Fibroblast of skin of abdomen (primary cell): ENCODE measurements at places on chromosomes 3 and 15.
A peak's percentile ranks its signal among the peaks of the same experiment; 100 is the strongest.

DNA sequence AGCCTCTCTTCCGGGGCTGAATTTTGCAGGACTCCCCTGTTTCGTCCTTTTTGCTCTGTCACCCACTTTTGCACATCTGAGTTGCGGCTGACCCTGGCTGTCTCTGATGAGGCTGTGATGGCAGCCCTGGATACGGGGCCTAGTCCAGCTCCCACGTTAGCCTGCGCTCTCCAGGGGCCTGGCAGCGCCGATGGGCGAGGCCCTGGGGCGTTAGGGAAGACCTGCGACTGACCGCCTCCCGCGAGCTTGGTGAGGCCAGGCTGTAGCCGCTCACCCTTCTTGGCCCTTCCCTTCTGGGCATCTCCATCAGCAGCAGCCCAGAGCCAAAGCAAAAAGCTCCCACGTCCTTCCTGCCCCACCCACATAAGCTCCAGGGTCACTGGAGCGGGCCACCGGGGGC, 85.2 kb downstream of the FBLN2 start:
- DNase-seq = no peak

- DNase-seq = no peak
Measured at GRCh38 chr15:98751767-98752166, 103.4 kb downstream of the IGF1R start.

DNA sequence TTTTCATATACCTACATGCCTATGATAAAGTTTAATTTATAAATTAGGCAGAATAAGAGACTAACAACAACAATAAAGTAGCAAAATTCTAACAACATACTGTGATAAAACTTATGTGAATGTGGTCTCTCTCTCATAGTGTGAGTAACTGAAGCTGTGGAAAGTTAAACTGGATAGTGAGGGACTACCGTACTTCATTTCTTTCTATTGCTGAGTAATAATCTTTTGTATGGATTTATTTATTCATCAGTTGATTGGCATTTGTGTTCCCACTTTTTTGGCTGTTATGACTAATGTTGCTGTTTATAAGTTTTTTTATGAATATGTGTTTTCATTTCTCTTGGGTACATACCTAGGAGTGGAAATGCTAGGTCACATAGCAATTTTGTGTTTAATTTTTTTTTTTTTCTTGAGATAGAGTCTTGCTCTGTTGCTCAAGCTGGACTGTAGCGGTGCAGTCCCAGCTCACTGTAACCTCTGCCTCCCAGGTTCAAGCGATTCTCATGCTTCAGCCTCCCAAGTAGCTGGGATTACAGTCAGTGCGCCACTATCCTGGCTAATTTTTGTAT, 41.0 kb downstream of the RNF111 start:
- DNase-seq = no peak

DNA sequence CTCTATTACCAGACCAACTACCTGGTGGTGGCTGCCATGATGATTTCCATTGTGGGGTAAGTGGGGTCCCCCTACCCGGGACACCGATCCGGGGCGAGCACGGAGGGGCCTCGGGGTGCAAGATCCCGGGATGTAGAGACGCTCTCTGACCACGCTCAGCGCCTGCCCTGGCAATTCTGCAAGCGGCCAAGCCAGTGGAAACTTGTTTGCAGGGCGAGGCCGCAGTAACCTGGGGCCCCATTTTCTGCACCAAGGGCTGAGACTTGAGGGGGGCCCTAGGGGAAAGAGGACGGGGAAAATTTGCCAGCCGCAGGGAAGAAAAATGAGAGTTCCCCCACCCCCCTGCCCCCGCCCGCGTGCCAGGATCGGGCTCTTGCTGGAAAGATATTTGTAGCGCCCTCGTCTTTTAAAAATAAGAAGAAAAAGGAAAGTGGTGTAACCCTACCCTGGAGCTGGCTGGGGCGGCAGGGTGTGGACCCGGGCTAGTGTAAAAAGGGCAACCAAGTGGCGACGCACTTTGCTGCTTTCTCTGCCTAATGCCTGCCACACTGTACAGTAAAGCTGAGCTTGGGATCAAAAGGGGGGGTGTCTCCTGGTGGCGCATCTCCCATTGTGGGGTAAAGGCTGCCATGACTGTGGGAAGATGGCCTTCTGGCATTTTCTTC, 563 bp downstream of the ARL6IP5 start:
- DNase-seq = no peak

DNA sequence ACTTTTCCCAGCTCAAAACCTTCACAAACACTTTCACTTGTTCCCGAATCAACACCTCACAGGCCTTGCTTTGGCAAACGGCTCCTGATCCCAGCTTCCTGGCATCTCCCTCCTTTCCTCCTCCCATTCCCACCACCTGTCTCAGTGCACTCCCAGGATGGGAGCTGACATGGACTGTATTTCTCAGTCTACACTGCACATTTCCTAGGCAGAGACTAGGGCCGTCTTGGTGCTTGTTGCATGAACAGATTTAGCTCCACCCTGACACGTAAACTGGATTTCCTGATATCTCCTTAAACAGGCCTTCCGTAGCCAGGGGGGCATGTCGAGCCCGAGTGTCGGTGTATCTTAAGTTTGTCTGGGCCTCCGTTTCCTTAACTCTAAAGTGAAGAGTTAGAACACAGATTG, 790 bp upstream of the WHAMM start:
- DNase-seq = no peak

DNA sequence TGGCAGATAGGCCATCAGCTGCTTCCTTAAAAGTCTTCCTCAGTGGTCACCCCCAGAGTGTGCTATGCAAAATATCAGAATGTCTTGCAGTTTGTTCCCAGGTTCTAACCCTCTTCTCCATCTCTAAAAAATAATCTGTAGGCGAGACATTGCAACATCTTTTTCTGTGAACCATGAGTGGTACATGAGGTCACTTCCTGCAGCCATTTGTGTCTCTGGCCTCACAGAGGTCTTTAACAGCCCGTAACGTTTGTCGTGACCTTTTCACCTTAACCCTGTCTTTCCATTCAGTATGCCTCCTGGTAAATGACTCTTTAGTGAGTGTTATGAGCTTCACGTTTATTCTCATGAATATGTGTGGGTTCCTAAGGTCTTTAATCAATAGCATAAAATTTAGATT, 145.4 kb downstream of the KLHL25 start:
- peak; percentile 57 for DNase-seq

DNA sequence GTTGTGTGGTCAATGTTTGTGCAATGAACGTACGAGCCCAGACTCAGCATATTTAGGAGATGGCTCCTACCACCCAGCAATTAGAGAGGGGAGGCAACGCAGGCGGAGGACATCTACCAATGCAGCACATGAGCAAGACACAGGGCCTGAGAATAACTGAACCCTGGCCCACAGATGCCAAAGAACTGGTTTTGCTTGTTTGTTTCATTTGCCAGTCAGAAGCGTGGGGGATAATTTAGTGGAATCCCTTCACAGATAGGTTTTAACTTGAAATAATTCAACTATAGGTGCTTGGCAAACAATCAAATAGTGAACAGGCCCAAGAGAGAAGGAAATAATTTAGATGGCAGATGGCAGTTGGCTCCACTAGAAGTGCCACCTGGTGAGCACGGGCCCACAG, 54.8 kb downstream of the LIPC start:
- no peak for DNase-seq

DNA sequence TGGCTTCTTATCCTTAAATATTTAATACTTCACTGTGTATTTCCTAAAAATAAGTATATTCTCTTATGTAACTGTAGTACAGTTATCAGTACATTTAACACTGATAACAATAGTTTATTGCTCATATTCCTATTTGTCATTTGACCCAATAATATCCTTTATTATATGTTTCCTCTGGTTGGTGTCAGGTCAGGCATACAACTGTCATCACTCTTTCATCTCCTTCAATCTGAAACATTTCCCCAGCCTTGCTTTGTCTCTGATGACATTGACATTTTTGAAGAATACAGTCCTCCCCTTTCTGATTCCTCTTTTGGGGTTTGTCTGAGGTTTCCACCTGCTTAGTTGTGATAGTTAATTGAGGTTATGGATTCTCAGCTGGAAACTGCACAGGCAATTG, 27.8 kb downstream of the PLEKHO2 start:
- no peak for DNase-seq

GRCh38 chr3:140441006-140441405, 236.9 kb upstream of the TRIM42 start:
- peak; percentile 63 for DNase-seq

- peak; percentile 40 for DNase-seq
Measured at GRCh38 chr3:172042136-172042662, 2.8 kb downstream of the FNDC3B start.

GRCh38 chr15:20671675-20672074, 130.1 kb upstream of the GOLGA6L6 start:
- no peak for DNase-seq

- DNase-seq = peak; percentile 54
Measured at GRCh38 chr15:88255484-88256278, 858 bp downstream of the NTRK3 start.

DNA sequence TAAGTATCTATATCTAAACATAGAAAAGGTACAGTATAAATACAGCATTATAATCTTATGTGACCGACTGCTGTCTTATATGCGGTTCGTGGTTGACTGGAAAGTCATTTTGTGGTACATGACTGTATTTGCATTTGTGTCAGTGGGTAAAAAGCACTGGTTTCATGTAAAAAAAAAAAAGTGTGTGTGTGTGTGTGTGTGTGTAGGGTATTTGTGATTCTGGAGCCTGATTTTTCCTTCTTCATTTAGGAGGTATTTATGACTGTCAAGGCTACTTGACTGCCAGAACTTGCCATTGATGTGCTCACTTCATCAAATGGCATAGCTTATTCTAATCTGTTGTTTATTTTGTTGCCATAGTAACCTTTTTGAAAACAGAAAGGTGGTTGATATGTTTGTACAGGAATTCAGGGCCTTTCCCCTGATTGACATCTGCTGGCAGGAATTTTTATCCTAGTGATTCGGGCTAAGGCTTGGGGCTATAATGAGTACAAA, 63.2 kb downstream of the AKAP13 start:
- peak; percentile 26 for DNase-seq

GRCh38 chr3:126201168-126201567, 20.8 kb upstream of the ALDH1L1 start:
- DNase-seq = no peak

DNA sequence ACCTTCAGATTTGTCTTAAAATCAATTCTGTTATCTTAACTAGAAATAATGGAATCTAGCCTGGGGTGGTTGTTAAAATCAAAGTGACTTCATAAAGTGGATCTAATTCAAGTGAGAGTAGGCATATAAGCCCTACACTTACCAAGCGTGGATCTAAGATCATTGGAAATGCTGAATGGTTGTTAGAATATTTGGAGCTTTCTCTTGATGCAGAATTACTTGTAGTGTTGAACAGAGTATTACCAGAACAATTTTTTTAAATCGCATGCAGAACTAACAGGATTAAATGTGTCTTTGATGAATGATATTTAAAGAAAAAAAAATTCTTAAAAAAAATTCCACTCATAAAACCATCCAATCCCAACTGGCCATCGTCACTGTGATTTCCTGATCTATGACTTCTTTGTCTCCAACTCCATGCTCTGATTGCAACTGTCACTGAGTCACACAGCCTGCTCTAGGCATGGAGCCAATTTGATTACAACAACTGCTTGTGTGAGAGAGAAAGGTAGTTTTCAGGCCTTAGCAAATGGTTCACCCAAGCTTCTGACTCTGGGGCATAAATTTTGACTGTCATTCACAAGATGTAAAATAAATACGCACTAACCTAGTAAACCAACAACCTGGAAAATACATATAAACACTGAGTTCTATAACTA, 25.9 kb upstream of the SPRED1 start:
- DNase-seq = peak; percentile 77

DNA sequence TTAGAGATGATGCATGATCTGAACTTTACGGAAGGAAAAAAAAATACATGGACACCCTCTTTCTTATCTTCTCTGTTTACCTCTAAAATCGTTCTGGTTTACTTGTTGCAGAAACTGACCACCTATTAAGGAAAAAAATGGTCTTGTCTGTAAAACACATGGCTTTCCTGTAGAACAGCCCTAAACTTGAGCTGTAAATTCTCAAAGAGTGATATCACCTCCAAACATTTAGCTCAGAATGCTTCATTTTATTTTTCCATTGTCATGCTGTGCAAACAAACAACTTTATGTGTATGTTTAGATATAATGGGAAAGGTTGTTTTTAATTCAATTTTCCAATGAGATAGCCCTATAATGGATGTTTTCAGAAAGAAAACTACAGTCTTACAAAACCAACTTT, 237.4 kb upstream of the NR2F2 start:
- no peak for DNase-seq

DNA sequence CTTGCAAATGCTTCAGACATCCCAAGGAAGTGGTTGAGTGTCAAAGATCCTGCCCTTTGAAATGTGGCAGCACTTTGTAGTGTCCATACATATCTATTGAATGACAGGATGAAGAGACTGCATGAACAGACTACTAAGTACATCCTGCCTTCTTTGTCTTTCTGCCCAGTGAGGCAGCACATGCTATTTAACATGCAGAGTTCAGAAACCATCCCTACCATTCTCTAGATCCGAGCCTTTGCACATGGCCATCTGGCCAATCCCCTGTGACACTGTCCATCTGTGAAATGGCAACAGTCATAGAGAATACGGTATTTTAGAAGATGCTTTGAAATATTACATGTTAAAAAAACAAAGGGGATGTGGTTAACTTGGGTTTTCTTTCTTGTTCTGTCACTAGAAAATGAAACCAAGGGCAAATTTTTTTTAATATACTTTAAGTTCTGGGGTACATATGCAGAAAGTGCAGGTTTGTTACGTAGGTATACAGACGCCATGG, 519.6 kb downstream of the NTRK3 start:
- DNase-seq = peak; percentile 51

GRCh38 chr15:85955501-85956391, 123.9 kb upstream of the AGBL1 start:
- no peak for DNase-seq

DNA sequence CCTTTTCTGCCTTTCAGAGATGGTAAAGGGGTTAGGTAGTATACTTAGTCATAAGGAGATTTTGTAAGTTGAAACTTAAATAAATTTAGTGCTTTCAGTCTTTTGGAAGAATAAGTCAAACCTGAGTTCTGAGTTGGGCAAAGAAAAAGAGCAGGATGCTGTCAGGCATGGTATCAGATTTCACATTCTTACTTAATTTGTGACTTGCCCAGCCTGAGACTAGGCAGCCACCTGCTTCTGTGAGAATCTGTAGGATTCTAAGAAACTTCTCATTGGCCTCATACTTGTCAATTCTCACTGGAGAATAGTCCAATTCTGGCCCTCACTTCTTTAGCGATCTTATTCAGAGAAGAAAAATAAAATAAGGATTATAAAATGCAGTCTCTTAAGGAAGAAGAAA, 577.5 kb downstream of the DIPK2A start:
- no peak for DNase-seq

DNA sequence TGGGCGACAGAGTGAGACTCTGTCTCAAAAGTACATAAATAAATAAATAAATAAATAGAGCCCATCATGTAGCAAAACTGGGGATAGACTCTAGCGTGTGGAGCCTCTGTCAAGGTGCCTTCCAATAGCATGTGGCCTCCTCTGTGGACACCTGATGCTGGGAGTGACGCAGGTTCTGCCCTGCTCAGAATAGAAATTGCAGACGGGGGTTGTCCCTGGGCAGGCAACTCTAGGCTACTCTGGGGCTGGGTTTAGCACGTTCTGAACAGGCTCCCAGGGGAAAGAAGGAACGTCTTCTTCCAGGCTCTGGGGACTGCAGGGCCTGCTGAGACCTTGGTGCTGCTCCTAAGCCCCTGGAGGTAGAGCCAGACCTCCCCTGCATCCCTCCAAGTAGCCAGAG, 65.3 kb downstream of the EPHB3 start:
- no peak for DNase-seq

GRCh38 chr15:85485956-85486567, 105.7 kb downstream of the AKAP13 start:
- DNase-seq = peak; percentile 69
